EL (cell line): ENCODE measurements at places on chromosomes 12 and 14.

DNA sequence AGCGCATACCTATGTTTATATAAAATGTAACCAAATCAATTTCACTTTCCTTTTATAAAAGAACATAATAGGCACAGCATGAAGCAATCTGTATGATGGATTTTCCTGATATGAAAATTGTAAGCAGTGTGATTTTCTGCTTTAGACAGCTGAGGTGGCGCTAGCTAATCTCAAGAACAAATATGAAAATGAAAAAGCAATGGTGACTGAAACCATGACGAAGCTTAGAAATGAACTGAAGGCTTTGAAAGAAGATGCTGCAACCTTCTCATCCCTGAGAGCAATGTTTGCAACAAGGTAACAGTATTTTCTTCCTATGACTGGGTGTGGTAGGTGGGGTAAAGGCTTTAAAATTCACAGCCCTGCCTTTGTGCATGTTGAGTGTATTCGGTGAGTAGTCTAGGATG, 65.0 kb upstream of the FGD4 start:
- no peak for DNase-seq

DNA sequence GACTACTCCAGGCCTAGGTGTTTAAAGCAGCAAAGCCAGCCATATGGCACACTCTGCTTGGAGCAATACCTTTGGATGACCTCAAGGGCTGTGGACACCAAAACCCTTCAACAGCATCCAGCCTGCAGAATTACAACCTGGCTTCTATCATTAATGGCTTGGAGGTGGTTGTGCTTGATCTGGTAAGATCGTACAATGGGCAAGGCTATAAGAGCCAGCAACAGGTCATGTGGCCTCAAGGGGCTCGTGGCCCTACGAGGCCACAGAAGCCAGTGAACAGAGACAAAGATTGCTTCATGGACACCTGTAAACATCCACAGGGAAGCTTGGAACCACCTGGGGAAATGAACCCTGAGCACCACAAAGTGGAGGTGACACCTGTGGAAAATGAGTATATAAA, 657.3 kb downstream of the BCL11B start:
- DNase-seq = no peak

GRCh38 chr12:127060310-127060847, 1206.6 kb upstream of the TMEM132C start:
- no peak for DNase-seq

GRCh38 chr12:6215932-6216494, 15.8 kb downstream of the CD9 start:
- DNase-seq = peak; percentile 89

DNA sequence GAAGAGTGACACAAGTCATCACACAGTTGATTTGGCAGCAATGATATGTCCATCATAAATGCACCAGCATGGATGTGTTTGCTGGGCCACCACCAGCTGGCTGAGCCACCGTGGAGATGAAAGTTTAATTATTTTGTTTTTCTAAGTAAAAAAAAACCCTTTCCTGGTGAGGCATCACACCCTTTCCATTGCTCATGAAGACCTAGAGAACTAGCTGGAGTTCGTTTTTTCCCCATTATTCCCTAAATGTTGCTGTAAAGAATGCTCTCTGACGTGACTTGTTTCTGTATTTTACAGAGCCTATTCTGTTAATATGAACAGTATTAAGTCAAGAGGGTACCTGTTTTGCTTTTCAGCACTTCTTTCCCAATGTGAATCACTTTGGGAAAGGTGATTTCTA, 257.9 kb downstream of the MSRB3 start:
- DNase-seq = no peak

- no peak for DNase-seq
Measured at GRCh38 chr12:50650285-50650684, 113.6 kb upstream of the ATF1 start.

DNA sequence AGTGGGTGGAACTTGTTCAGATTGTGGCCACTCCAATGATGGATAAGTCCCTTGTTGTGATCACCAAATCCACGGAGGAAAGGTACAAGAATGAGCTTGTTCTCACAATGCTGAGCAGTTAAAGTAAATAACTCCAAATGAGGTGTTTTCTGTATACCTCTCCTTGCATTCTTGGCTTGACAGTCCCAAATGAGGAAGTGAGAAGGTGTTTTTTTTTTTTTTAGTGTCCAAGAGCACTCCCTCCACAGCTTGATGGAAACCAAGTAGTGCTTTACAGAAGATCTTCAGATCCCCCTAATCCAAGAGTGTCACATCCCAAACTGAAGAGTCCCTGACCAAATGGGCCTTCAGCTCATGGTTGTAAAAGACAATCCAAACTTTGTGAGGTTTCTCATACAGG, 153.6 kb downstream of the ATP23 start:
- DNase-seq = no peak

GRCh38 chr12:3137268-3137781, 60.1 kb downstream of the TSPAN9 start:
- DNase-seq = peak; percentile 48

DNA sequence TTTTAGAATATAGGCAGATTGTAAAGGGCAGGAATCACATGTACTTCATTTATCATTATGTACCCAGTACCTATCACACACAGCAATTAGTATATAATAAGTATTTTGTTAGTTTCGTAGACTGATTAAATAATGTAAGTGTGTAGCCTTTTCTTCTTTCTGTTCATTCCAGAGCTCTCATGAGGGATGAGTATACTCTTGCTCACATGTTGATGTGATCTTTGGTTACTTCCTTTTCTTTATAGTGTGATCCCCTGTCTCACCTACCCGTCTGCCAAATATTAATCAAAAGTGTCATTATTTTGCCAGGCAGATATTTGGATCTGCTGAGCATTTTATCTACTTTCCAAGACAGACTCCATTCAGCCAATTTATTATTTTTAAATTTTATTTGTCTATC, 156.1 kb downstream of the PCNX1 start:
- no peak for DNase-seq

DNA sequence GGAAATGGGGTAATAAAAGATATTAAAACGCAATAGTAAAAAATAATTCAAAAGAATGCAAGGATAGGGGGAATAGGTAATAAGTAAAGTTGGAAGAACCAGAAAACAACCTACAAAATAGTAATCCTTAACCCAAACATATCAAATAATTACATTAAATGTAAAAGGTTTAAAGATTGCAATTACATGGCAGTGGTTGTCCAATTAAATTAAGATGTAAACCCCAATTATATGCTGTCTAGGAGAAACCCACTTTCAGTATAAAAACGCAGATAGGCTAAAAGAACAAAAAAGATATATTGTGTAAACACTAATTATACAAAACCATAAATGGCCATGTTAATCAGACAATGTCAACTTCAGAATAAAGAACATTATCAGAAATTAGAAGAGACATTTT, 247.3 kb downstream of the SLC25A21 start:
- no peak for DNase-seq

GRCh38 chr14:61280526-61281185, 482 bp downstream of the TMEM30B start:
- peak; percentile 50 for DNase-seq

DNA sequence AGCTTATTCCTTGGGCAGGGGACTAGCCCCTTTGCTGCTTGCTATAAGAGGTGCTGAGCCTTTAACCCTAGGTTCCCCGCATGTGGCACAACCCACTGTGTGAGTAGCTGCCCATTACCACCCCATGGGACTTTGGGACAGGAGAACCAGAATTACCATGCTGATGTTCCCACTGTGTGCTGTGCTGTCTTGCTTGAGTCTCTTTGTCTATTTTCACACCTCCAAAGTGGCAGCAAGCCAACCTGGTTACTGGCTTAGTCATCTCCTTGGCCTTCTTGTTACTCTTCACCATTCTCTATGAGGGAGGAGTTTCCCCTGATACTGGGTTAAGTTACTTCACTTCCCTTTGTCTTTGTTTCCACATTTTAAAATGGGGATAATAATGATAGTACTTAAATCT, 73.4 kb upstream of the ETV6 start:
- peak; percentile 65 for DNase-seq

- DNase-seq = peak; percentile 9
Measured at GRCh38 chr14:70254476-70254961, 65.8 kb upstream of the SLC8A3 start.

DNA sequence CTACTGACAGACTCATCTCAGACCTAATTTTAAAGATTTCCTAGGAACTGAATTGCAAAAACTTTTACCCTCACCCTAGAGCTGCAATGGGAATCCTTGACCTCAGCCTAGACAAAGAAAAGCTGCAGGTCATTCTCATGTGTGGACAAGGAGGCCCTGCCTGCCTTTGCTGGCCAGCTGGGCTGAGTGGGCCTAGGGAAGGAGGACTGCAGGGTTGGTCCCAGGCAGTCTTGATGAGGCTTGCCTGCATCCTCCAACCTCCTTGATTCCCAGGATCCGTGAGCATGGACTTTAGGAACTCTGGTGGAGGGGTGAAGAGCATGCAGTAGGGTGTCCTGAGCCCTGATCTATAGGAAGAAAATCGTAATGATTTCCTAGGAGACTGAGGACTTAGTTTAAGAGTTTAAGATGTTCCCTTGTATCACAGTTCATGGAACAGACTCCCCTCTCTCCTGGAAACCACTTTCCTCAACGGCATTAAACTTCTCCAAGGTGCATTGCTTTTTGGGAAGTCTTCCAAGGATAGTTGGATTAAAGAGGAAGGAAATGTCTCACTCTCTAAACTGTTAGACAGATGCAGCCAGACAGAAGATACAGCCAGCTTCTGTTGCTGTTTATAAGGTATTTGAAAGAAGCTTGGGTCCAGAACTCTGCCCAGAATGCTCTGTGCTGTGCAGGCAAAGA, 55.4 kb upstream of the DDX11 start:
- no peak for DNase-seq

GRCh38 chr14:66831173-66831572, 323.2 kb downstream of the GPHN start:
- no peak for DNase-seq

DNA sequence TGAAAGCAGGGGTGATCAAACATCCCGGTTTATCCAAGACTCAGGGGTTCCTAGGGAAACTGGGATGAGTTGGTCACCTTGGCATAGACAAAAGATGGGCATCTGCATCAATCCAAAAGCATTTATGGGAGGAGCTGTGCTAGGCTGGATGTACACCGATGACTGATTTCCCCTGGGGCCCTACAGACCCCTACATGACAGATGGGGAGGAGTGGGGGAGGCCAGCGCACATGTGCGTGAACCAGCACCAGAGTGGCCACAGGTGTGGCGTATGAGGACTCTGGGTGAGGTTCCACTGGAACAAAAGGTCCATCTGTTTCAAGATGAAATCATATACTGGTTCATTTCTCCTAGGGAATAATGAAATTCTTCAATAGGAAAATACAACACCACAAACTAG, 210.4 kb downstream of the ITPR2 start:
- no peak for DNase-seq

DNA sequence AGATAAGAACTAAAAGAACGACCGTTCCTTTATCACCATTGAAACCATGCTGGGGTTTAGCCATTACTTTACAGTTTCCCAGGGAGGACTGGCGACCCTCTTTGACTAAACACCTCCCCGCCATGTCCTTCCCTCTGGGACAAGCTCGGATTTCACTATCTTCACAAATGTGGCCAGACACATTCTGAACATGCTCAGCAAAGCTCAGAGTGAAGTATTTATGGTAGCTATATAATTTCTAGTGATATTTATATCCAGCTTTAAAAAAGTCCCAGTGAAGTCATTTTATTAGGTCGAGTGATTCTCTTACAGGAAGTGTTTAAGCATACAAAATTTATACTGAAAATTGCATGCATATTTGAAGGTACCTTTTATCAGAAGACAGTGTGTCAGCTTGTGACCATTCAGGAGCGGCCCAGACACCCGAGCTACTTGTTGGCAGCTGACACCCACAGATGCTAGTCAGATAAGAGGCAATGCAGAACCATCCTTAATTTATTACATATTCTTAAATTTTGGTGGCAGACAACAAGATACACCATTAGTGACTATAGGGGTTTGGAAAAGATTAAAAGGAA, 36.8 kb downstream of the NIN start:
- DNase-seq = no peak

DNA sequence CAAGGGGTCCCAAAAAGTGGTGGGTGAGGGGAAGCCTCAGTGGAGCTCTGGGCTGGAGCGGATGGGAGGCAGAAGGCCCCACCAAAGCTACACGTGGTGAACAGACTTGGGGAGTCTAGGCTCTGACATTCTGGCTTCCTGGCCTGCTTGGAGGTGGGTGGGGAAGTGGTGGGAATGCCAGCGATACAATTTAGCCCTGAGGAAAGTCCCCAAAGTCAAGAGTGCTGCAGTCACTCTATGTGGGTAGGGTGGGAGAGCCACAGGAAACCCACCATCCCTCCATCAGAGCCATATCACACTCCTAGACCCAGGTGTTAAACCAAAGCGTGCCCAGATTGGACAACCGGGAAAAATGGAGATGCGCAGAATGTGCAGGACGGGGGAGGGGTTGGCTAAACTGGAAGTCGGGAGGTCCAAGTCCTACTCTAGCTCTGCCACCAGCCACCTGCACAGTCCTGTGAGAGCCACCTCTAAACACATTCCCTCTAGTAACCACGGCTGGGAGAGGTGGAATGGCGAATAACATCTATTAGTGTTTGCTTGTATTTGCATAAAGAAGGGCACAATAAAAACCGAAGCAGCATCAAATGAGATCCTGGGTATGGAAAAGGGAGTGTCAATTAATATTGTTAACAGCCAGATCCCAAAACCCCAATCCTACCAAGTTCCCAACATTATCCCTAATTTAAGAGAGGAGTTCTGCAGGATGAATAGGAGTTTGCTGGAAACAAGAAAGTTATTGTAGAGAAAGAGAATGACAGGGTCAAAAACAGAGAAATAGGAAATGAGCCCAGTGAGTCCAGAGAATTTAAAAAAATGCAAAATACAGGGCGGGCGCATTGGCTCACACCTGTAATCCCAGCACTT, 14.0 kb upstream of the CD9 start:
- no peak for DNase-seq

DNA sequence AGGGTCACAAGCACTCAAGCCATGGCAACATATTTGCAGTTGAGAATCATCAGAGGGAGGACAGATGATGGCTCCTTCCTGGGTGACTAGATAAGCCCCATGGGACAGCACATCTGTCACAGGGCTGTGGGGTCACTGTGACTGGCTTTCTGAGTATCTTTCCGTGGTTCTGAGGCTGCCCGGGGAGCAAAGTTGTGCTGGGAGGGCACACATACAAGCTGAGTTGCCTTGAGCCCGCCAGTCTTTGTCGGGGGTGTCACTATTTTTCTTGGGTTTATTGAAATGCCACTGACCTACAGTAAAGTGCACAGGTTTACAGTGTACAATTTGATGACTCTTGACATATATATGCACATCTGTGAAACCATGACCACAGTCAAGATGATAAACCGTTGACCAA, 17.2 kb upstream of the KIF26A start:
- no peak for DNase-seq

GRCh38 chr12:57765003-57765697, 1.7 kb downstream of the CYP27B1 start:
- DNase-seq = peak; percentile 71

- DNase-seq = no peak
Measured at GRCh38 chr12:62103748-62104147, 156.5 kb upstream of the USP15 start.

- no peak for DNase-seq
Measured at GRCh38 chr12:105850103-105850968, 288.4 kb downstream of the NUAK1 start.

GRCh38 chr14:95915330-95915729, 38.7 kb downstream of the TUNAR start:
- DNase-seq = no peak
